ENCODE measurements at places on chromosomes 11 and 22. TPM values are rescaled to one million over a fixed set of nuclear protein-coding genes. Genes with fewer than 3 reads are reported as not detected.

- DNase-seq = no peak
These were observed 463.3 kb downstream of the BUD13 start for GRCh38 chr11:116309446-116309845.

DNA sequence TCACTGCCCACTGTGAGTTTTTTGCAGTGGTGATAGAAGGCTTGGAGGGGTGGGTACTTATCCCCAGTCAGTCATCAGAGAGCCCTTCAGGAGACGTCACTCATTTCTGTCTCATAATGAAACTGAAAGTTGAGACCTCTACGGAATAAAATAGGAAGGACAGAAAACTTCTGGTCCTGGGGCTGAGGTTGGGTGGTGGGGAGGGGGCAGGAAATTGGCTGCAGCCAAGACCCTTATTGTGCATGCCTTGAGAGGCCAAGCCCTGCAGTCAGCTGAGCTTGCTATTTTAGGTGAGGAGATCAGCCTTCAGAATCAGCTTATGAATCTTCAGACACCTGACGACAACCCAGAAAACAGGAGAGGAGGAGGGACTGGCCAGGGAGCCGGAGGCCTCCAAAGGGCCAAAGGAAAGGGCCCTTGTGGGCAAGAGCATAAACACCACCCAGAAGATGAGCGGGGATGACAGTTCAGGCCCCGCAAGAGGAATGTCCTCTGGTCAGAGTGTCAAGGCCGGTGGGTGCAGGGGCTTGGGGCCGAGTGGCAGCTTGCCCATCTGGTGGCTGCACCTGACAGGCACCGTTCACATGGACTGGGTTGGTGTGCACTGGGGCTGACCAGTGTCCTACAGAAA lies 17.9 kb upstream of the ADA2 start:
- DNase-seq = peak; percentile 39

DNA sequence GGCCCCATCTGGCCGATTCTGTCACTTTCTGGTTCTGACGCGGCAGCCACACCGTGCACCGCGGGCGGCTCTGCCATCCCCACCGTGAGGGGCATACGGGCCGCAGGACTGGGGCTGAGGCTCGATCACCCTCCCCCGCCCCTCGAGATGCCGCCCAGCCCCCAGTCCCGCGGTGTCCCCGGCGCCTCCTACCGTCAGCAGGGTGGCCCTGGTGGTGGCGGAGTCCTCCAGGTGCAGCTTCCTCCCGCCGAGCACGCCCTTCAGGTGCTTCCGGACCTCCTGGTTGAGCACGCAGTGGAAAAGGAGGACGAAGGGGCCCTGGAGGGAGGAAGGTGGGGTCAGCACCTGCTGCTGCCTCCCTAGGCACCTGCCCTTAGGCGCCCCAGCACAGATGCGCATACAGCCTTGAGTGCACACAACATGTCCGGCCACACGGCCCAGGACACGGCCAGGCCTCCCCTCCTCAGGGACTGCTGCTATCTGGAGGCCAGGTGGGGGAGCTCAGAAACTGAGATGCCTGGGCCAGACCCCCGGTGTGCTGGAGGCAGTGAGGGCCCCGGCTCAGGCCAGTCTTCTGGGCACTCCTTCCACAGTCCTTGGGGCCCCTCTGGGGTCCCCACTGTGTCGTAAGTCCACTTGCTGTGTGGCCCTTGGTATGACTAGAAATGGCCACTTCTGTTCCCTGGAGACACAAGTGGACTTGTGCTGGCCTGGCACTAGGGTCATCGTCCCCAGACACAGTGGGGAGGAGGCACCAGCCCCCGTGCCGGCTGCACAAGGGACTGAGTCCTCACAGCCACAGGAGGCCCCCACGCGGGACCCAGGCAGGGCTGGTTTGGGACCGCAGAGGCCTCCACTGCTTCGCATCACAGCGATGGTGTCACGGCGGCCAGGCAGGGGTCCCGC lies 31.5 kb downstream of the TRMU start:
- peak; percentile 30 for DNase-seq

GRCh38 chr11:2237457-2238238 lies 32.7 kb downstream of the ASCL2 start:
- no peak for DNase-seq

- peak; percentile 55 for DNase-seq
These were observed 14.4 kb downstream of the KCNJ5 start for GRCh38 chr11:128905345-128906184.

DNA sequence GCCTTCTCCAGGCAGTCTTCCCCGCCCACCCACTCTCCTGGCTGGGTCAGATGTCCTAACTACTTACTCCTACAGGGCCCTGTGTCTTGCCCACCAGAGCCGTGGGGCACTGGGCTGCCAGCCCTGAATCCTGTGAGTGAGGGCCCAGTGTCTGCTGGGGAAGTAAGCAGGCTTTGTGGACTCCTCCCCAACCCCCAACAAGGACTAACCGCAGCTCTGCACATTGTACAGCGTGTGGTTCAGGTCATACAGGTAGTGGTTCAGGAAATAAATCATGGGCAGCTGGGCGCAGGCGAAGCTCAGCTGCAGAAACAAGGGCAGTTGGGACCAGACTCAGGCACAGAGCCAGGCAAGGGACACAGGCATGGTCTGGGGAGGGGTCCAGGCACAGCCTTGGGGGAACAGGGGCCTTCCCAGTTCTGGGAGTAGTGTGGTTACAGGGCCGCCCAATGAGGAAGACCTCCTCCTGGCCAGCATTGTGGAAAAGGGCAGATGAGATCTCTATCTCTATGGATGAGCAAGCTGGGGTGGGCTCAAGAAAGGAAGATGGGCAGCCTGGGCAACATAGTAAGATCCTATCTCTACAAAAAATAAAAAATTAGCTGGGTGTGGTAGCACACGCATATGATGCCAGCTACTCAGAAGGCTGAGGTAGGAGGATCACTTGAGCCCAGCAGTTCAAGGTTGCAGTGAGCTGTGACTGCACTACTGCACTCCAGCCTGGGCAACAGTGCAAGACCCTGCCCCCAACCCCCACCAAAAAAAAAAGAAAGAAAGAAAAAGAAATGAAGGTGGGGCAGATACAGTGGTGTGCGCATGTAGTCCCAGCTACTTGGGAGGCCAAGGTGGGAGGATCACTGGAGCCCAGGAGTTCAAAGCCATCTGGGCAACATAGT lies 5.5 kb downstream of the UNC93B1 start:
- DNase-seq = no peak

DNA sequence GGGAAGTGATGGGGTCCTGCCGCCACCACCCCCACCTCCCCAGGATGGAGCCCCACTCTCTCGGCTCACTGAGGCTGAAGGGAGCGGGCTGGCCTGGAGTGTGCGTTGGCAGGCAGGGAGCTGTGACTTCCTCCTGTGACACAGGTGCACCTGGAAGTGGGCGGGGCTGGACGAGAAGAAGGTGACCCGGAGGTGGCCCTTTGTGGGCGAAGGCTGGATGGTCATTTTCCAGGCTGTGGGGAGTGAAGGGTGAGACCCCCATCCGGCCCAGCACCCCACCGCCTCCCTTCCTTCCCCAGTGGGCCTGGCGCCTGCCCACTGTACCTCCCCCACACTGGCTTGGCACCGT lies 15.3 kb downstream of the IL17REL start:
- DNase-seq = peak; percentile 37

DNA sequence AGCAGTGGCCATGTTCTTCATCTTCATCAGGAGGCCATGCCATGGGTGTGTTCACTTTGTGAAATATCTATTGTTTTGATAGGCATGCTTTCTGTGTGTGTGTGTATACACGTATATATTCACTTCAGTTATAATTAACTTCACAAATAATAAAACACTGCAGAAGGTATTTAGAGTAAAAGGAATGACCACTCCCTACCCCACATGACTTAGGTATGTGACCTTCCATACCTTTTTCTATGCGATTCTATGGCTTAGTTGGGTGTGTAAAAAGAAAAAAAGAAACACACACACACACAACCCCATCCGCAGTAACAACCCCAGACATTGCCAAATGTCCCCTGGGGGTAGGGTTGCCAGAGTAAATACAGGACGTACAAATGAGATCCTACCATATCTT lies 72.0 kb downstream of the CYTH4 start:
- DNase-seq = no peak

- DNase-seq = no peak
These were observed 27.4 kb downstream of the ZNF214 start for GRCh38 chr11:6992457-6993417.

GRCh38 chr22:50293441-50294318 lies 13.8 kb downstream of the PLXNB2 start:
- peak; percentile 70 for DNase-seq

- no peak for DNase-seq
These were observed 59.9 kb downstream of the TRAF6 start for GRCh38 chr11:36450110-36450572.

DNA sequence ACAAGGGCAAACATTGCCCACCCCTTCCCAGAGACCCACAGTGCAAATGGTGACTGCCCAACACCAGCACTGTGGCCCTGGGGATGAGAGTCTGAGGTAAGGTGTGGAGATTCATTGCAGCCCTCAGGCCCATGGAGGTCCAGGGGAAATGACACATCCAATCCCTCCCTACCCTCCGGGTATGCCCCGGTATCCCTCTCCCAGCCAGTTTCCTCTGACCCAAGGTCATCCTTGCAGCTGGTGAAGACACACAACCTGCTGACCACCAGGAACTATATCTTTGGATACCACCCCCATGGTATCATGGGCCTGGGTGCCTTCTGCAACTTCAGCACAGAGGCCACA lies 18.9 kb upstream of the UVRAG start:
- no peak for DNase-seq

GRCh38 chr11:73391665-73392064 lies 15.5 kb downstream of the RELT start:
- DNase-seq = no peak

GRCh38 chr11:61693922-61694601 lies 13.9 kb downstream of the DAGLA start:
- peak; percentile 67 for DNase-seq

DNA sequence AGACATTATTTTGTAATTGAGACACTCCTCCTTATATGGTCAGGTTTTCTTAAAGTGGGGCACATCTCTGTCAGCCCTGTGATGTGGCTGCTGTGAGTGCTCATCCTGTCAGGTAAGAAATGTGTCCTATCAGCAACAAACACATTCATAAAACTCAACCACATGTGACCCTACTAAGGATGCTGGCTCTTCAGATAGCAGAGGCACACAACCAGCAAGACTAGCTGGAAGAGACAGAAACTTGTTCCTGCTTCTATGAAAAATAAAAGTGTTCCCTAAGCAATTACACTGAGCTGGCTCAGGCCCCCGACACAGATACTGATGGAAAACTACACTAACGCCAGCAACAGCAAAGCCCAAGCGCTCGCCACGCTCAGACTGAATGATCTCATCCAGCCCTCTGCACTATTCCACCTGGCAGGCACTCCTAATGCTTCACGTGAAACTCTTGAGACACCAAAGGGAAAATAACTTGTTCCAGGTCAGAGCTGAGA lies 49.8 kb upstream of the CYP2D6 start:
- no peak for DNase-seq

DNA sequence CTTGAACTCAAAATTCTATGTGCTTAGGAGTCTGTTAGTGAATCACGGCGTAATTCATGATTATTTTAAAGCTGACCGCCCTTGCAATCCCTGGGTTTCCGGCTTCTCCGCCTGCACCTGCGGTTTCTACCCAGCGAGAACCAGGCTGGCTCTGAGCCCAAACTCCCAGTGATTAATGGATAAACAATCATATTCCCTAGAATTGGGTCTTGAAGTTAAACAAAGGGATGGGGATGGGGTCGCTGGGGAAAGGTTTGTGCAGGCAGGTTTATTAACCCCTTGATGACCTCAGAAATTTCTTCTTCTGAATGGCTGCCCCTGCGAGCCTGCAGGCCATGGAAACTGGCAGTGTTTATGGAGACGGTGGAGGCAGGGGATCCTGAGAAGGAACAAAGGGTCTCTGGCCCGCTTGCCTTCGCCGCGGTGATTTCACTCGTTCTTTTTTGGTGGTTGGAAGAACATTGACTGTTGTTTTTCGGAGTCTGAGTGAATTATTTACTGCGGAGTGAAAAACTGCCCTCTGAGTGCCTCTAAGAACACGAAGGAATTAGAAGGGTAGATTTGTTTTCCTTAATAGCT lies 1000.3 kb downstream of the BRD1 start:
- DNase-seq = no peak

- DNase-seq = no peak
These were observed 32.9 kb upstream of the DDI1 start for GRCh38 chr11:104003491-104003890.

DNA sequence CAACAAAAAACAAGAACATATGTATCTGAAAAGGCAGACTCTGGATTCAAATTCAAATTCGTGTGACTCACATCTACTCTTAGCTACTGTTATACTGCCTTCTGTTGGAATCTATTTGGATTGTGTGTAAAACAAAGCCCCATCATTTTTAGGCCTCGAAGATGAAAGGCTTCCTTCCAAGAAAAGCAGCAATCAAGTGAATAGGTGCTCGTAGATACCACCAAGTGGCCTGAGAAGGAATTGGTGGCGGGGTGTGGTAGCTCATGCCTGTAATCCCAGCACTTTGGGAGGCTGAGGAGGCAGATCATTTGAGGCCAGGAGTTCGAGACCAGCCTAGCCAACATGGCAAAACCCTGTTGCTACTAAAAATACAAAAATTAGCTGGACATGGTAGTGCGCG lies 4.2 kb downstream of the GRAMD1B start:
- DNase-seq = no peak

DNA sequence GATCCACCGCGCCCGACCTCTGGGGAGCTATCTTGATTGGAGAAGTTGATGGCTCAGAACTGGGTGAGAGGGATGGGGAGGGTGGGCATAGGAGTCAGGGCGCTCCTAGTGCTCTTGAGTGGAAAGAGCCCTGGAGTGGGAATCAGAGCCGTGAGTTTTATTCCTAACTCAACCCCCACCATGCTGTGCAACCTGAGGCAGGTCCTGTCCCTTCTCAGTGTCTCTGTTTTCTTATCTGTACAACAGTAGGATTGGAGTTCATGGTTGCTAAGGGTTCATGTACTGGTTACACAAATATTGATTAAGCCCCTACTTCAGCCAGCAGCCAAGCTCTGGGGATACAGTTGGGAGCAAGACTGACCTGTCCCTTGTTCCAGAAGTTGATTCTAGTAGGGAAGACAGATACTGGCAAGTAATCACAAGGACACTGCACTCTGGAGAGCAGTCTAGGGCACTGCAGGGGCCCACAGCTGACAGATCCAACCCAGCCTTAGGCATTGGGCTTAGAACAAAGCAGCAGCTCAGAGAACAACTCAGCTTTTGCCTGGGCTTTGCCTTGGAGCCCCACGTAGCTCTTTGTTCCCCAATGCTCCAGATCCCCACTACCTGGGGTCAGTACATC lies 12.4 kb upstream of the DAGLA start:
- no peak for DNase-seq

Gene ANO1
- 6.2 TPM for total RNA-seq

Gene KCNJ1
- total RNA-seq = not detected

Gene YPEL4
- total RNA-seq = 0.54 TPM

Data from Right ventricle myocardium superior (tissue), 1 donor.